Germinal center (tissue), 1 donor: ENCODE measurements at places on chromosomes 6 and 20.

DNA sequence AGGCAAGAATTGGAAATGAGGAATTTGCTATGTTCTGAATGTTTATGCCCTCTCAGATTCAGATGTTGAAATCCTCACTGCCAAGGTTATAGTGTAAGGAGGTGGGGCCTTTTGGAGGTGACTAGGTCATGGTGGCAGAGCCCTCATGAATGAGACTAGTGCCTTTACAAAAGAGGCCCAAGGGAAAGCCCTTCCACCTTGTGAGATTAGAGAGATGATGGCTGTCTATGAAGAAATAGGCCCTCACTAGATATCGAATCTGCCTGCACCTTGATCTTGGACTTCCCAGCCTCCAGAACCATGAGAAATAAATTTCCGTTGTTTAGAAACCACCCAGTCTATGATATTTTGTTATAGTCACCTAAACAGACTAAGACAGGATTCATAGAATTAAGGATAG is 10.4 kb downstream of the ASIP start:
- DNase-seq: no peak

DNA sequence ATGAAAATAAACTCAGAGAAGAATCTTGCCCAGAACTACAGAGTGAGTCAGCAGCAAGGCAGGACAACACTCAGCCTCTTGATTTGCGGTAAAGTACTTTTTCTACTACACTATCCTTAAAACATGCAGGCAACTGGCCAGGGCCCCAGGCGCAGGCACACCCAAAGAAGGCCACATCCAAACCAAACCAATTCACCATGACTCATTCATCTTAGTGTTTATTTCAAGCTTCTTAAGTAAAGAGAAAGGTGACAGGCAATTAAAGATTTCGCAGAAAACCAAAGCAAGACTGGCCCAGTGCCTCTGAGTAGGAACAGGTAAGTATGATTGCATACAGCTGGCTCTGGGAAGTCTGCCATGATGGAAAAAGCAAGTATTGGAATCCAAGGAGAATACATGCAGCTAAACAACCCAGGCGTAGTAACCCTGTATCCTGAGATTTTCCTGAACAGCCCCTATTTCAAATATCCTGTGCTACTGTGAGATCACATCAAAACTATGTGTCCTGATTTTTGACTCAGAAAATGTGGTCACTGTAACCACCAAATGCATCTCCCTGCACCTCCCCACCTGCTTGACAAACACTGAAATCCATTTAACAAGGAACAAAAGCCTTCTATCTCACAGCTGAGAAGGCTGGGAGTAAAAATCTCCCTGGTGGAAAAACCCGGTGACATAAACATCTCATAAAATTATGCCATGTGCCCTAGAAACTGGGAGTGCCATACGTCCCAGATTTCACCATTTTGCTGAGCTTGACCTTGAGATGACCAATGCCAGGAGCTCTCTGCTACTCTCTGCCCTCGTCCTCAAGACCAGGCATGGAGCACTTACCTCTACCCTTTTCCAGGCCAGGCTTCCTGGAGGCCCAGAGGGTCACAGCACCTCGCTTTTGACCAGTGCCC is 12.4 kb downstream of the WFDC3 start:
- DNase-seq: no peak

DNA sequence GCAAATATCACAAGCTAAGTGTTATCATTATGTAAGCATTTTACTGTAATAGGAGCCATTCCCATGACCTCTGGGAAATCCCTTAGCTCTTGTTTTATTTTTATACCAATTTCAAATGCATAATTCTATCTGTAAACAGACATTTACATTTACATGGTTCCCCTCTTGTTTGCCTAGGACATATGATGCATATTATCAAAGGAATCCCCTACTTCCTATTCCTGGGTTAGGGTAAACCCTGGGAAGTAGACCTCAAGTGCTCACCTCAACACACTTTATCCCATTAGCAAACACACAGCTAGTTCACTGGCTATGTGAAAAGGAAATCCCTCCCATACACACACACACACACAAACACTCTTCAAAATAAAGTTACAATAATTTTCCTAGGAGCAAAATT is 27.1 kb downstream of the PDE10A start:
- DNase-seq: no peak

GRCh38 chr20:46013829-46014516 is 5.3 kb downstream of the MMP9 start:
- DNase-seq: peak; percentile 78

- no peak for DNase-seq
These were observed 36.4 kb downstream of the RIPOR3 start for GRCh38 chr20:50654904-50655303.

- DNase-seq: no peak
These were observed 218.3 kb downstream of the PREX1 start for GRCh38 chr20:48609491-48609978.

GRCh38 chr6:167538746-167539145 is 213.9 kb downstream of the TTLL2 start:
- DNase-seq: no peak

DNA sequence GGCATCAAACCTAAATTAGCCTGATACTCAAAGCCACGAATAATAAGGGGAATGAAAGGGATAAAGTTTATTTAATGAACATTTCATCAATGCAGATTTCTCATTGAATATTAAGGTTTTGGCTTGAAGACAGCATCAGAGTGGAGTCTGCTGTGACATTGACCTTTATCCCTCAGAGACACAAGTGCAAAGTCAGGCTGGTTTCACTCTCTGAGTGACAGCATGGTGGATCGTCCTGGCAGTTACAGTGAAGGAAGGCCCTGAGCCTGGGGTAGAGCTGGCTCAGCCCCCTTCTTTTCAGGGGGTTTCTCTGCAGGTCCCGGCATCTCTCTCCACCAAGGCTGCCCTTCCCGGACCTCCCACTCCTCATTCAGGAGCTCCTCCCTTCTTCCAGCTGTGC is 503.1 kb downstream of the PREX1 start:
- DNase-seq: no peak

DNA sequence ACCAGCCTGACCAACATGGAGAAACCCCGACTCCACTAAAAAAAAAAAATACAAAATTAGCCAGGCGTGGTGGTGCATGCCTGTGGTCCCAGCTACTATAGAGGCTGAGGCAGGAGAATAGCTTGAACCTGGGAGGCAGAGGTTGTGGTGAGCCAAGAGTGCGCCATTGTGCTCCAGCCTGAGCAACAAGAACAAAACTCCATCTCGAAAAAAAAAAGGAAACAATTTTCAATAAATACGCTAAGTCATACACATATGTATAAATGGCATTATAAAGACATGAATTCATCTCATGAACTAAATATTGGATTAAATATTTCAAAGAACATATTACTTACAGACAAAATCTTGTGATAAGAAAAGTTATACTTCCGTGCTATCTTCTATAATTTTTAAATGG is 2.9 kb downstream of the ARHGAP18 start:
- no peak for DNase-seq

GRCh38 chr20:20489648-20490341 is 121.9 kb downstream of the INSM1 start:
- peak; percentile 11 for DNase-seq

- peak; percentile 40 for DNase-seq
These were observed at the start of gene PPP1R3G for GRCh38 chr6:5084781-5085647. PPP1R3G (plus strand) TSS chr6:5085341; CDS start chr6:5085486, 145 bp downstream.

- no peak for DNase-seq
These were observed 58.6 kb upstream of the PTPRT start for GRCh38 chr20:43248341-43248740.

- no peak for DNase-seq
These were observed 218.9 kb upstream of the PRDM1 start for GRCh38 chr6:105867277-105867676.

DNA sequence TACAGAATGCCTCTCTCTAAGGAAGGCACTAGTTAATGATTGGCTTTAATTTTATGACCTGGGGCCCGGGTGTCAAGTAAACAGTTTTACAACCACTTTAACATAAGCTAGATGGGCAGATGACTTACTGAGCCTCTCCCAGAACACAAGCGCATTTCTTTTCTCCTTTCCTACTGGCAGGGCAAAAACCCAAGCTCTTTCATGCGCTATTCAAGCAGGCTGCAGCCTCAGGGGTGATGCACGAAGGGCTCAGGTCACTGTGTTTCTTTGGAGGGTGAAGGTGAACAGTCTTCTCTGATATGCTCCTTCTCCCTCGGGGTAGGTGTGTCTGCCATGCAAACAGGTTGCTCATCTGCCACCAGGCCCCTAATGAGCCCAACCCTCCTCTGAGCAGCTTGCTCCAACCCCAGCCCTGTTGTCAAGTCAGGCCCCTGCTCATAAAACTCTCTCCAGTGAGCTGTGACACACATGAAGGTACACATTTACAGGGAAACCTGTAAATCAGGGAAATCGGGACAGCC is 73.5 kb upstream of the CDH4 start:
- no peak for DNase-seq

DNA sequence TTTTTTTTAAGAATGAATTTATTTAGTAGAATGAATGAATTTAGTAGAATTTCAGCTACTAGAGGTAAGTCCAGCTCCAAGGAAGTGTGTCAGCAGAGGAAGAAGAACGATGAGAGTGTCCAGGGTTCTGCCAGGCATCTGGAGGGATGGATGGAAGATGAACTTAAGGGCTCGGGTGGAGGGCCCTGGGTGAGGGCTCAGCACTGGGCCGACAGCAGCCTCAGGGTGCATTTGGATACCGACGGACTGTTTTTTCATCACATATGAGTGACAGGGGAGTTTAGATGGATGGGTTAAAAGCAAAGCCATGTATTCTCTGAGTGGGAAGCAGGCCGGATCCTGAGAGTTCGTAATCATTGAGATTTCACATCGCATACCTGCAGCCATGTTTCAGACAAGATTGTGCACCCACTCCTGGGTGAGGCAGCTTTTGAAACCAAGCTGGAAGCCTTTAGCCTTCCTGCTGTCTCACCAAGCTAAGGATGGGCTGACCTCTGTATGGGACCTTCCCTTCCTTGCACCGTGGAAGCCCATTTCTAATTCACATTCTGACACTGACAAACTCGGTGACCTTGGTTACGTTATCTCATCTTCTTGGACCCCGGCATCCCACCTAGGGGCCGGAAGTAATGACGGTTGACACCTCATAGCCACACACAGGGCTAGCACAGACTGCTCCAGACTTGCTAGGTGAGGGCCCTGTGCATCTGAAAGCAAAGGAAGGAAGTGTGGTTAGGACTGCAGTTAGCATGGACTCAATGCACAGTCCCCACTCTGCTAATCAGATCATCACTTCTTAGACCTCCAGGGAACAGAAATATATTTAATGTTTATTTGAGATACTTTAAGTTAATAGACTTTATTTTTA is 228.5 kb downstream of the SLC24A3 start:
- DNase-seq: no peak

DNA sequence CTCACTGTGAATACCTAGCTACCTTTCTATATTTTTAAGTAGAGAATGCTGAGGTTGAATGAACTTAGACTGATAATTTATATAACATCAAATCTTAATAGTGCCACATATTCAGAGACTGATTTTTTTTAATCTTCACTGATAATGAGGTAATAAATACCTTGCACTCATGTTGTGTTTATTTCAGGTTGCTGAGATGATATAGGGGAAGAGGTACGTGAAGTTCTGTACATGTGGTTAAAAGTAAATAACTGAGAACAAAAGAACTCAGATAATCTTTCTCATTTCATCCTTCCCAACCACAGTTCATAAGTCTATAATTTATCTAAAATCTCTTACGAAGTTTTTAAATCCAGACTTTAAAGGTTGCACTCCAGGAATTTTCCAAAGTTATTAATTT is 6.4 kb downstream of the NHSL1 start:
- DNase-seq: no peak

DNA sequence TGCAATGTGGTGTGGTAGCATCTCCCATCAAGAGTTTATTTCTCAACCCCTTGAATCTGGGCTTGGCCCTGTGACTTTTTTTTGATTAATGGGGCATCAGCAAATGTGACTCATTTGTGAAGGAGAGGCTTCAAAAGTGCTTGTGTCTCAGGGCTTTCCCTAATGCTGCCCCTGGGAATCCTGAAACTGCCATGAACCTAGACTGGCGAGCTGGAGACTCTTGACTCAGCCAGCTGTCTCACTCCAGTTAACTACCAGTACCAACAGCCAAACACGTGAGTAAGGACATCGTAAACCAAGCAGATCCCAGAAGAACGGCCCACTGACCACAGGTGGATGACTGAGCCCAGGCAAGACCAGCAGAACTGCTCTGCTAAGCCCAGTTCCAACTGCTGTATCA is 72.8 kb upstream of the ADTRP start:
- no peak for DNase-seq

- DNase-seq: no peak
These were observed 106.3 kb downstream of the CENPW start for GRCh38 chr6:126446248-126446647.

GRCh38 chr6:63685446-63686379 is 50.1 kb downstream of the PHF3 start:
- DNase-seq: peak; percentile 42

GRCh38 chr6:36110863-36111262 is 19.4 kb upstream of the MAPK13 start:
- no peak for DNase-seq

GRCh38 chr6:53165293-53165692 is 16.7 kb upstream of the GCM1 start:
- no peak for DNase-seq

DNA sequence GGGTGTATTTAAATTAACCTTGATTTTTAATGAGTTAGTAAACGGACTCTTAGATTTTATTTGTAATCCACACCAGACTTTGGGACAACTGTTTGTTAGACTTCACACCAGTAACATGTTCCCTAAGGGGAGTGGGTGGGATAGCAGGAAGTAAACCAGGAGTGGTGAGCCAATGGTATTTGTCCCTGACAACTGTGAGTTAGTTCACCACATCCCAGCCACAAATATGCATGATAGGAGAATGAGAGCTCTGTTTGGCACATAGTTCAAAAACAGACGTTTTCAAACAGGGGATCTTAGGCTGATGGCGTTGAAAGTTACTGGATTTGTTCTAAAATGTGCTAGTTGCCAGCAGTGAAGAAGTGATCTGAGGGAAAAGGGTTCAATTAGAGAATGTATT is 18.7 kb upstream of the COL10A1 start:
- DNase-seq: no peak

DNA sequence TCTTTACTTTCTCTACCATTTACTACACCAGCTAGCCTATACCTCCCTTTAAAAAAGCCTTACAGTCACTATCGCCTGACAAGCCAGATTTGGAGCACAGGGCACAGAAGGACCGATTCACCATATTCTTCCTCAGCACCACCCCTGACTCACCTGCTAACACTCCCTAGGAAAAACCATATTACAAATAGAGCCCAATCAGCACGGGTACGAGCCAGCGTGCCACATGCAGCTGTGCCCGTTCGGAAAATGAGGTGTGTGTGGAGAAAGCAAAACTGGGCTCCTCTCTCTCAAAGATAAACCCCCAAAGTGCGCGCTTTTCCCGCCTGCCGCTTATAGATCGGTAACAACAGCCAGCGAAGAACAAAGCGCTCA is 1.2 kb downstream of the SYNCRIP start:
- no peak for DNase-seq

GRCh38 chr6:129130106-129130505 is 247.2 kb downstream of the LAMA2 start:
- DNase-seq: no peak

GRCh38 chr6:39214846-39215639 is 14.2 kb downstream of the KCNK5 start:
- DNase-seq: no peak
